ENCODE measurements at places on chromosomes 12 and 14. TPM values are rescaled to one million over a fixed set of nuclear protein-coding genes. Genes with fewer than 3 reads are reported as not detected.
A peak's percentile ranks its signal among the peaks of the same experiment; 100 is the strongest.

DNA sequence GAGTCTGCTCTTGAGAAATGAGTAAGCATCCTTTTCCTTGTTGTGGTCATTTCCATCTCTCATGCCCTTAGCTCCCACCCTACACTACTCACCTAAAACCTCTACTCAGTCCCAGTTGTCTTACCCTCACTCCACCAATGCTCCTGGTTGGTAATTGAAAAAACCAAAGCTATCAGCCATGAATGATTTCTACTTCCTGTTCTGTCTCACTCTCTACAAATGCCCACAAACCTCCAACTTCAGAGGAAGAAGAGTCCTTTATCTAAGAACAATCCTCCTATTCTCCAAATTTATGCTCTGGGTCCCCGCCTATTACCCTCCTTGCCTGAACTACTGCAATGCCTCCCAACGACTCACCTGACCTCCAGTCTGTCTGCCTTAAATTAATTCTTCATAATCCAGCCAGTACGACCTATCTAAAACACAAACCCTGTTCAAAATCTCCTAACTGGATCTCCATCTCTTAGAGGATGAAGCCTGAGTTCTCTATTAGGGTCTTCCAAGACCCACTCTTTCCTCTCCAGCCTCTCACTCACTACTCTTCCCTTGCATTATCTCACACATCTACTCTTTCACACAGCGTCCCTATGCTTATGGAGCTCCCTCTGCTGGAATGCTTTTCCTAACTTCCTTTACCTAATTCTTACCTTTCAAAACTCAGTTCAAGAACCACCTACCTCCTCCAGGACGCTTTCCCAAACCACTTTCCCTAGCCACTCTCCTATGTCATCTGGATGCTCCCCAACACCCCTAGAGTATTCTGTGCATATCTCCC lies 2.2 kb downstream of the DHRS1 start:
- no peak for DNase-seq

SMOC1 gene
- total RNA-seq = 75.6 TPM

PPM1H gene
- total RNA-seq = 8.0 TPM

- no peak for DNase-seq
Measured at GRCh38 chr14:80364274-80364673, 153.0 kb upstream of the DIO2 start.

- DNase-seq = no peak
Measured at GRCh38 chr12:132520421-132521199, 30.7 kb downstream of the FBRSL1 start.

GRCh38 chr12:51403681-51404136 lies 12.5 kb upstream of the GALNT6 start:
- no peak for DNase-seq

DNA sequence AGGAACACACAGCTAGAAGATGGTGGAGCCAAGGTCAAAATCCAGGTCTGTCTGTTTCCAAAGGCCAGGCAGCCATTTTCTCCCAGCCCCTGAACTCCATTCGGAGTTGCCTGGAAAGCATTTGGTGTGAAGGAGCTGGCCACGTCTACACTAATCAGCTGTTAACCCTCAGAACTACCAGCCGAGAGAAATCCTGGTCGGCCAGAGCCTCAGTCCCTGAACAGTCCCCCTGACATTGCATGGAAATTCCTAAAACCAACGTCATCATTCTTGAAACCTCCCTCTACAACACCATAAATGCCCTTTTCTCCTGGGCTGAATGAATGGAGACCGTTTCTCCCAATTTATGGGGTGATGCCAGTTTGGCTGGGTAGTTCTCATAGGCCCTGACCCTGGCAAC lies 245.6 kb downstream of the SLC41A2 start:
- no peak for DNase-seq

DNA sequence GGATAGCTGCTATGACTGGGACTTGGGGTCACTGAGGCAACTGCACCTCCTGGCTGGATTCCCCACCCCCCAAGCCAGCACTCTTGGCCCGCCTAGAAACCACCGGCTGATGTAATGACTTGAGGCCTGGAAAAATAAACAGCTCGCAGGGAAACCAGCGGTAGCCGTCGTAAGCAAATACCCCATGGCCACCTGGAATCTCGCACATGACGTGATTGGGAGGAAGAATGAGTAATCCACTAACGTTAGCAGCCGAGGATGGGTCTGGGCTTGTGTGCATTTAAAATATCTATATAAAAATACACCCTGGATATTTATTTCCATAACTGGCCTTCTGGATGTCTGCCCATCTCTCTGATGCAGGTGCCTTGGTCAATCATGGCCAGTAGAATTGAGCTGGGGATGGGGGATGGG lies 120.1 kb downstream of the SMOC1 start:
- no peak for DNase-seq

- no peak for DNase-seq
Measured at GRCh38 chr12:54749191-54749818, 101.1 kb upstream of the DCD start.

RNFT2 gene
- total RNA-seq = 0.40 TPM

GNB3 gene
- 0.08 TPM for total RNA-seq

GRCh38 chr12:119949594-119949993 lies 39.4 kb upstream of the BICDL1 start:
- no peak for DNase-seq

CCDC177 gene
- 0.08 TPM for total RNA-seq

- DNase-seq = peak; percentile 28
Measured at GRCh38 chr14:101083564-101084435, 180.3 kb upstream of the RTL1 start.

- no peak for DNase-seq
Measured at GRCh38 chr14:51079489-51079888, 15.4 kb downstream of the TRIM9 start.

GRCh38 chr12:28066879-28067278 lies 94.3 kb upstream of the PTHLH start:
- no peak for DNase-seq

EPS8 gene
- 27.0 TPM for total RNA-seq

HIP1R gene
- total RNA-seq = 35.2 TPM

DNA sequence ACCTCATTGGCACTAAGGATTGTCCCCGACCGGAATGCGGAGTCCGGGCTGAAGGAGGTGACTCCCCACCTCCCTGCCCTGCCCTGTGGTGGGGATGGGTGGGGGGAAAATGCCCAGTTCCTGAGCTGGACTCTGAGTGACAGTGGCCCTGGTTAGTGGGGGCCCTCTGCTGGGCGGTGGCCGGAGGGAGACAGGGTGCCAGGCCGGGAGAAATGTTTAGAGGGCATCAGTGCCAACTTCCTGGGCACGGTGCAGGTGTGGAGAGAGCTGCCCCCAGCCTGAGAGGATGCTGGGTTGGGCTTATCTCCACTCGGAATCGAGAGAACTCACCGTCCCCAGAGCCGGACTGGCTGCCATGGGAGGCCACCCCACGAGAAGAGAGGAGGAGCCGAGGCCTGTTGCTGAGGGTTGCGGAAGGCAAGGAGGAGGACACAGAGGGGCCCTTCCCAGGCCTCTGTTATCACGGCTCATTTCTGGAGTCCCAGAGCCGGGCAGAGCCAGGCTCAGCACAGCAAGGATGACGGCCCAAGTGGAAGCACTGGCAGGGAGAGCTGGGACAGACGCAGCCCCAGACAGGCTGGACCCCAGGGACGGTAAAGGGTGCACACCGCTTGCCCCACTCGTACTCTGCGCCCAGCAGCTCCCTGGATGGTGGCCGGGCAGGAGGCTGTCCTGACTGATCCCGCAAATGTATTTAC lies 156.7 kb downstream of the KIF26A start:
- DNase-seq = peak; percentile 40

DNA sequence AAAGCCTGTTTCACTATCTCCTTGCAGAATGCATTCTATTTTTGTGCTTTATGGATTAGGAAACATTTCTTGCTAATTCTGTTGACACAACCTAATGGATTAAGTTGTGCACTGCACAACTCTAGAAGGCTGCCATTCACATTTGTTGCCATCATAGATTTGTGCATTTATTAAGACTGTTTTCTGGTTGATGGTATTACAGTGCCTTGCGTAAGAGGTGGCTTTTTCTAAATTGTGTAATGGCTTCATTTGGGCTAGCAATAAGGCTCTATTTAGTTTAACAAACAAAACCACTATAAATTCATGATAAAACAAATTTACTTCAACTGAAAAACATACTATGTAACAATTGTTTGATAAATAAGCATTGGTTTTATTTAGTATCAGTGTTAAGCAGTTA lies 175.9 kb downstream of the TRHDE start:
- no peak for DNase-seq

DNA sequence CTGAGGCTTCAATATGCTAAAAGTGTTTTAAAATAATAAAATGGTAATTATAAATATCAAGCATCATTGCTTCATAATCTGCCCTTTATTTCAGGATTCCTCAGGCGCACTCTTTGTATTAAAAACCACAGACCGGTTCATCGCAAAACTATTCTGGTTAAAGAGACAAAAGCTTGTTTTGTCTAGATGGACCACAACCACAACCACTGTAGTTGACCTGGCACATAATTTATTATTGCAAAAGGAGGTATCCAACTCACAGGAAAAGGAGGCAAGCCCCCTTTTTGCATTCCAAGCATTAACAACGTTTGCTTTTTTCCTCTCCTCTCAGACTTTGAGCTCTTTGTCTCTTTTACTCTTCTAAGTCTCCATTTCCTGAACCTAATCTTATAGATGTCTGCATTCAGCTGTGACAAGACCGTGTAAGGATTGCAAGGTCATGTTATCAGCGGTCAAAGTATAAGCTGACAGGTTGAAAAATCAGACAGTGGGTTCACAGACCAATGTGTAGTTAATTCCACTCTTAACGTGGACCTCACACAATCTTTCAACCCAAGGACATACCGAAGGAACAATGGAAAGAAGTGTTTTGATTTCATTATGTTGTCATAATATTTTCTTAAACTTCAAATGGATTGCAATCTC lies 1057.6 kb downstream of the GALC start:
- DNase-seq = no peak

DNA sequence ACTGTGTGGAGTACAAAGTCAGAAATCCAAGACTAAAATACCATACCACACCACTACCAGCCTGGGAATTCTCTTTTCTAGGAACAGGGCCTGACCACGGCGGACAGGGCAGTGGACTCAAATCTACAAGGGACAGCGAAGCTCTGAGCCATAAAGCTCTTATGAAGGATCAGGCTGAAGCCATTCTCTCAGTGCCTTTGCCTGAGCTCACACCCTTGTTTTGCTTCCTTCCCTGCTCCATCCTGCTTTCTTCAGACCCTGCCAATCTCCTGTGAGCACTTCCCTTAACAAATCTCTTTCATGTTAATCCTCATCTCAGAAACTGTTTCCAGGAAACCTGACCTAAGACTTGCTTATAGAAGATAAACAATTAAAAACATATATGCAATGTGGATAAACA lies 398.5 kb downstream of the MDGA2 start:
- DNase-seq = no peak

DNA sequence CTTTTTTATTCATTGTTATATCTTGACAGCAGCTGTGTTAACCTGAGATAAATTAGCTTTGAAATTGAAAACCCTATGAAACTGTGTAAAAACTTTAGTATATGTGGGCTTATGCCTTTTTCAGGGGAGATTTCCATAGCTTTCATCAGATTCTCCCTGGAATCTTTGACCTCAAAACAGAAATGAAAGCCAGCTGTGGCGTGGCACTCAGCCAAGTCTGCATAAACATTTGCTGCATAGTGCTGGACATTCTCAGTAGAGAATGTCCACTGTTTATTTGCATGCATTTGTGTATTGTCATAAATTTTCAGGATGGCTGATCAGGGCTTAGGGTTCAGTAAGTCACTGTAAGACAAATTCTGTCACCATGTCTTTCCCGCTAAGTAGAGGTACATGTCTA lies 115.3 kb upstream of the NAP1L1 start:
- DNase-seq = no peak

- peak; percentile 91 for DNase-seq
Measured at GRCh38 chr12:237026-237815, 23.3 kb upstream of the SLC6A12 start.

- DNase-seq = no peak
Measured at GRCh38 chr12:31215518-31216232, 110.3 kb downstream of the SINHCAF start.

- no peak for DNase-seq
Measured at GRCh38 chr12:59803735-59804134, 207.9 kb downstream of the SLC16A7 start.

DNA sequence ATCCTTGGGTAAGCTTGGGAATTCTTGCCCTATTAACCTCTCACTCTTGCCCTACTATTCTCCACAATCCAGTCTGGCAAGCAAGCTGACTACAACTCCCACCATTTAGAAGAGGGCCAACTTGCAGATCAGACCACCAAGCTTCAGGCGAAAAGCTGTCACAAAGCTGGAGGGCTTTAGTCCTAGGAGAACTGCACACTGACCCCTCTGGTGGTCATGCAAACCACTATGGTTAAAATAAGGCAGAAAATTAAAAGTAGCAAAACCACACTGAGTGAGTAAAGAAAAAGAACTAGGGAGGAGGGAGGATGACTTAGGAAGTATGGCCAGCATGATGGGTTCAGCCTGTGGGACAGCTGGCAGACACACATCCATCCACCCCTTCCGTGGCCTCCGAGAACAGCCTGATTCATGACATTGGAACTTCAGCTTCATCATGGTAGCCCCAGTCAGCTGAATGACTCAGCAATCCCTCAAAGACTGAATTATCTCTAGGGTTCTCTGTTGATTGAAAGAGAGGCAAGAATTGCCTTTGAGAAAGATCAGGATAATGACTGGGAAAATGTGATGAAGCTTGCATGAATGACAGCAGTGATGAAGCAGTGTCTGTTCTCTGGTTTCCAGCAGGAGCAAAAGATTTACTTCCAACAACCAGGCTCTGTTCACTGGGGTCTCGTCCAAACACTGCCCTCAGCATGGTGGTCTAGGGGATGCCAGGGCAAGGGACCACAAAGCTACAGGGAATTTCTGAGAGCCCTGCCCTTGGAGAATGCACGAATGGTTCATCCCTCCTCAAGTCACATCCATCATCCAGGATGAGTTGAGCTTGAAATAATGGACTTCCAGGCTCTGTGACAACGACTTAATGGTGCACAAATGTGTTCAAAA lies 24.4 kb downstream of the PITPNM2 start:
- no peak for DNase-seq

GRCh38 chr12:1533602-1534304 lies 60.6 kb downstream of the FBXL14 start:
- DNase-seq = no peak

DNA sequence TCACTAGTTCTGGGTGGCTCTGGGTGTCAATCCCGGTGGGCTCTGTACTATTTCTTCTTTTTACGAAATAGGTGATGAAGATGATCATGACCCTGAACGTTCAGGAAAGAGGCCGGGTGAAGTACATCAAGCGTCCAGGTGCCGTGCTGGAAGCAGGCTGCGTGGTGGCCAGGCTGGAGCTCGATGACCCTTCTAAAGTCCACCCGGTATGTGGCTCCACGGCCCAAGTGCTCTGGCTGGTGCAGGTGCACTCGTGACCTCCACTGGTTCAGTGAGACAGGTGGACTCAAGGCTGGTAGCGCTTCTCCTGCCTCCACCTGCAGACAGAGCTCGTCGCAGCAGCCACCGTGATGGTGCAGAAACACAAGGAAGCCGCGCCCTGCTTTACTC lies 85.1 kb downstream of the ACACB start:
- DNase-seq = peak; percentile 83

GRCh38 chr14:72608391-72609204 lies 285.3 kb downstream of the DPF3 start:
- DNase-seq = peak; percentile 18

- no peak for DNase-seq
Measured at GRCh38 chr14:68961781-68962584, 17.1 kb downstream of the ACTN1 start.

TPPP2 gene
- total RNA-seq = 4.6 TPM

Measured in left lobe of liver (tissue), 2 donors.